ENCODE measurements at places on chromosomes 6 and 20.

DNA sequence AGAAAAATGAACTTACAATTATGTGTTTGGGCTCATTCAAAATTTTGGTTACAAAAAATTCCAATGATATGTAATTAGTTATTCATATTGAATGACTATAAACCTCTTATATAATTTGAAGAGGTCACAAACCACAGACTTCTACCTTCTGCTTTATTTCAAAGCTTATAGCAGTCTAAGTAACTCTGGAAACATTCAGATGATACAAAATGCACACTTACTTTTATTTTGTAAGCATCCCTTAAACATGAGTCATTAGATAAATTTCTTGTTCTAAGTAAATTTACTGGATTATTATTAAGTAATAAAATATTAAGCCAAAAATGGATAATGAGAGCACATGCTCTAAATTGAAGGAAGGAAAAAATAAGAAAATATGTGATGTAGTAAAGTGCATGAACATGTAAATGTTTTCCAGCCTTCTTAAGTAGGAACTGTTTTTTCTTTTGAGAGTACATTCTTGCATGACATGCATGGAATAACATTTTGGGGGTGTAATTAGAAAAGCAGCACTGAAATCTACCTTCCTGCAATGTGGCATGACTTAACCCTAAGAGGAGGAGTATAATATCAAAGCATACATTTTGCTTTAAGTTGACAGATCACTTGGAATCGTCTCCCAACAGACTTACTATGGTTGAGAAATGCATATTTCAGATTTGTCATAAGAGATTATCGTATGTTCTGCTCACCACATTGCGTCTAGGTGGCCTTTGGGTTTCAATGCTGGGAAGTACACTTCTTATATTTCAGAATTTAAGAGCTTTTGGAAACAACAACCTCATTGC, 372.7 kb upstream of the HSF2 start:
- DNase-seq, result no peak

DNA sequence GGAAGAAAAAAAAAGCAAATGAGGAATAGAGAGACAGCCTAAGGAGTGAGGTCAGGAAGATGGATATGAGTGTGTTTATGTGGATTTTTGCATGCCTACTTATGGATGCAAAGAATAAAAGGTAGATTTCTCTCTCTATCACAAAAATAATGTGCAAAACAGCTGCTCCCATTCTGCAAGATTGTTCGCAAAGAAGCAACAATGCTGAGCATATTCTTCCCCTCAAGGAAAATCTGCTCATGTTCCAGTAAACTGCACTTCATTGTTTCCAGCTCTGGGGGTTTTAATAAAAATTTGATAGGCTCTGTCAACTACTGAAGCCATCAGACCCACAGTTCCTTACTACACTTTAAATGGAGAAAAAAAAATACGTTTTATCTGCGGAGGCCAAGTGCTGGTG, 177.3 kb downstream of the COL9A1 start:
- no peak for DNase-seq

- DNase-seq, result no peak
Observed at GRCh38 chr6:77106992-77107391, 356.3 kb downstream of the HTR1B start.

DNA sequence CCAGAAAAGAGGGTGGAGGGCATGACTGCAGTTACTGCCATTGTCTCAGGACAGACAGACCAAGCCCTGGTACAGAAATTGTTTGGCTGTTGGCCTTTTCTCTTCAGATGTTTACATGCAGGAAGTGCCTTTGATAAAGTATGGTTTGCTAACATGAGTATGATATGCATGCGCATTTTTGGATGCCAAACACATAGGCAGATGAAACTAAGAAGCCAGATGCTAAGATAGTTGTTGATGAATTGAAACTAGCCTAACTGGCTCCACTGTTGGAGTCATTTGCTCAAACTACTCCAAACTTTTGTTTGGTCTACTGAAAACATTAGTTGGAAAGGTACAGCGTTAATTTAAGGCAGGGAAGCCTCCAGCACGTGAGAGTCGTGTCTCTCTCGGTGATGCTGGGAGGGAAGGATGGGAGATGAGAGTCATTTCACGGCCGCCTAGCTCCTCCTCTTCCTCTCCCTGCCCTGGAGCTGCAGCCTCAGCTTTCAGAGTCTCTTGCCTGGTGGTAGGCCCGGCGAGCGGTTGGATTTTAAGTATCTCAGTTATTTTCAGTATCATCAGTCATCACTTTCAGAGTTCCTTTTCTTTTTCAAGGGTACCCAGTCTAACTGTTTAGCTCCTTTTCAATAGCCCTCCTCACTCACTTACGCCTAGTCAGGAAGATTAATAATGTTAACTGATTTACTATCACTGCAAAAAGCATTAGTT, 29.7 kb downstream of the RREB1 start:
- peak; percentile 35 for DNase-seq

DNA sequence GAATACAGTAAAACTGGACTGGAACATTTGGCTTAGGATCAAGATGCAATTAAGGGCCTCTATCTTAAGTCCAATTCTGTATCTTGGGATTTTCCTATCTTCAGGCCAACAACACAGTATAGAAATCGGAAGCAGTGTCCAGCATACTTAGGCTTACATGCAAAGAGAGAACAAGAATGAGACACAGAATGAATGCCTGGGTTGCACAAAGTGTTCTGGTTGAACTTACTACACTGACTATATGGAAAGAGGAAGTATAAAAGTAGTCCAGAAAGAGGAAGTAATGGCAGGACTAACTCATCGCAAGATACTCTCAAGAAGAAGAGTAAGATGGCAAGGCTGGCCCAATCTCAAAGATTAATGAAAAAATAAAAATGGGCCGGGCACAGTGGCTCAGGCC, 87.6 kb downstream of the BTBD9 start:
- no peak for DNase-seq

Measured in stimulated activated naive CD4-positive, alpha-beta T cell (primary cell).